ENCODE measurements at places on chromosomes 6 and 20.

DNA sequence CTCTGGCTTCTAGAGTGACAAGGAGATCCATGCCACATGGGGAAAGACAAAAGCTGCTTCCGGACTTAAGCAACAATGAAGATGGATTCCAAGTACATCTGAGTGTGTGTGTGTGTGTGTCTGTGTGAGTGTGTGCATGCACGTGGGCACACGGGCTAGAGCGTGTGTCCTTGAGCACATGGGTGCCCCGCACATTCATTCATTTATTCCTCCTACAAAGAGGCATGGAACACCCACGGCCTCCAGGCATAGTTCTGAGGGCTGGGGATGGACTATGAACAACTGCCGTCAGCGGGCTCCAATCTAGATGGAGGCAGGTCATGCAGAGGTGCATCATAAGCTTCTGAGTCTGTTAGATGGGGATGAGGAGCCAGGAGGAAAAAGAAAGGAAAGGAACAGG is 49.1 kb downstream of the GRM4 start:
- no peak for DNase-seq

GRCh38 chr6:52217761-52218160 is 26.5 kb downstream of the IL17F start:
- DNase-seq = no peak

- DNase-seq = no peak
Observed at GRCh38 chr6:105882121-105882803, 203.9 kb upstream of the PRDM1 start.

GRCh38 chr20:20808016-20808415 is 95.6 kb upstream of the RALGAPA2 start:
- no peak for DNase-seq

GRCh38 chr6:124203812-124204167 is 400.1 kb downstream of the NKAIN2 start:
- no peak for DNase-seq

DNA sequence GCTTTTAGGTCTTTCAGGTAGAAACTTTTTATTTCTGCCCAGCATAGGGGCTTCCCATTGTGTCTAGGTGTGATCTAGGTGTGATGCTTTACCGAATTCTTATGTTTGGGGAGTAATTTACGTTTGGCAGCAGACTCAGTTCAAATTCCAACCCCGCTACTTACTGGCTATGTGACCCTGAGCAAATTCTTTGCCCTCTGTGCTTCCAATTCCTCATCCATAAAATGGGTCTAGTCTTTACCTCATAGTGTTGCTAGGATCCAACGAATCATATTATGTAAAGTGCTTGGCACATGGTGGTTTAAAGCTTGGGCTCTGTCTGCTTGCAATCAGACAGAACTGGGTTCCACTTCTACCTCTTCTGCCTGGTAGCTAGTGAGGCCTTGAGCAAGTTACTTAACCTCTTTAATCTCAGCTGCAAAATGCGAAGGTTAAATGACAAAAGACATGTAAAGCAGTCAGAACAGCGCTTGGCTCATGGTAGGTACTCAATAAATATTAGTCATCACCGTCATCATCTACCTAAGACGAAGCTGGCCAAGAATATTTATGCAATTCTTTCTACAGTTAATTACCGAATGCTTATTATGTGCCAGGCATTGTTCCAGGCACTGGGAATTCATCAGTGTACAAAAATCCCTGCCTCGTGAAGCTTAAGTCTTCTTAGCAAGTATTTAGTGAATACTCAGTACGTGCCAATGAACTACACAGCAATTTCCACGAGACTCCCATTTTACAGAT is 1.0 kb downstream of the NSFL1C start:
- peak; percentile 28 for DNase-seq

DNA sequence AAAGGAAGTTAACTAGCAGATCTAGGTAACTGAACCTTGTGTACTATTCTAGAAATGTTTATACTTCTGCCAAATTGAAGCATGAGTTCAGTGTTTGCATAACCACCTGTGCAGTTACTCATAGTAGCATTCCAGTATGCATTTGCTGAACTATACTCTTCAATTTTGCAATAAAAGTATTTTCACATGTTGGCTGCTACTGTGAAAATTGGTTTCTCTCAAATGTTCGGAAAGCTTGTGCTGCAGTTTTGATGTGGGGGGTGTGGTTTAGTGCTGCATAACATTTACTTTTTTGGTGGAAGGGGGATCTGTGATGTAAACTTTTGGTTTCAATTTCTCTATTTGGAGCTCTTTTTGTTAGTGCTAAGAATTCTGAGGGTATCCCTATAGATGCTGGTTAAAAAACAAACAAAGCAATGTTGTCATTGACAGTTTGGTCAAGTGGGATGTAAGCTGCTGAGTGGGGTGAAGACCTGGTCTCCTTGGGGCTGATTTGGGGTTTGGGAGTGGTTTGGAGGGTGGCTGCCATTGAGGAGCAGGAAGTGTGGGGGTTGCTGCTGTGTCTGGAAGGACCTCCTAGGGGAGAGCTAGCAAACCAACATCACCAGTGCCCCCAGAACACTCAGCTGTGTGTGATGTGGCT is 87.8 kb downstream of the CARMIL1 start:
- DNase-seq = no peak

DNA sequence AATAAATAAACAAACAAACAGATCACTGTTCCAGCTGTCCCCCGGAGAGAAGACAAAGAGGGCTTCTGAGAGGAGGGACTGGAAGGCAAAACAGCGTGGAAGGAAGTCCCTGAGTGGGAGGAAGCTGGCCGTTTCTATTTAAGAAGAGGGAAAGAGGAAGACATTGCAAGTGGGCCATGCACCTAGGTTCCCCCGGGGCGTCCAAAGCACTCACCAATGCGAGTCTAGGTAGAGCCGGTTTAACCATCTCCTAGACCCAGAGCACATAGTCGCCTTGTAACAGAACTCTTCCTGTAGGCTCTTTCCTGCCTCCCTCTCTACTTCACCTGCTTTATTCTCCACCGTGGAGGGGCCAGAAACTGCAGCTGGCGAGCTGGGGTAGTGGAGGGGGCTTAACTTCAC is 158.4 kb downstream of the ZDHHC14 start:
- DNase-seq = no peak

DNA sequence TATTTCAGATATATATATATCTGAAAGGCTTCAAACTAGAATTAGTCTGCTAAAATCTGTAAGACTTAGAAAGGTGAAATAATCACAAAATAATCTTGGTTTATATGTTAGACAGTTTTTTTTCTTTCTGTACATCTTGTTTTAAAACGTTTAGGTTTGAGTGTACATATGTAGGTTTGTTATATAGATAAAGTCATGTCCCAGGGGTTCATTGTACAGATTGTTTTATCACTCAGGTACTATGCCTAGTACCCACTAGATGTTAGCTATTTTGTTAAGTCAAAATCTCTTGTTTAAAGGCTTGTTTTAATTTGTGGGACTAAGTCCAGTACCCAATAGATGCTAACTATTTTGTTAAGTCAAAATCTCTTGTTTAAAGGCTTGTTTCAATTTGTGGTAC is 1339.0 kb upstream of the CITED2 start:
- no peak for DNase-seq

DNA sequence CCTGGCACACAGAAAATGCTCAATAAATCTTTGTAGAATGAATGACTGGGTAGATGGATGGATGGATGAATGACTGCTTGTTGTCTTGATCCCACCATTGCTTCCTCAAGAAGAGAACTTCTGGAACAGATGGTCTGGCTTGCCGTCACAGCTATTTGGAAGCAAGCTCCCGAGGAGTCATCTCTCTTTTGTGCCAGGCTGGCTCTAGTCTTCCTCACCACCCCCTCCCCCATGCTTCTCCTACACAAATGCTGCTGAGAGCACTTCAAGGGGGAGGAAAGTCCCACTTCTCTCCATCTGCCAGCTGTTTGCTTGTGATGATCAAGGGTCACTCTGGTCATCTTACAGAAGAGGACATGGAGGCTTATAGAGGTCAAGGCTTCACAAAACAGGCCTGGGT is 11.6 kb upstream of the KCNG1 start:
- no peak for DNase-seq

DNA sequence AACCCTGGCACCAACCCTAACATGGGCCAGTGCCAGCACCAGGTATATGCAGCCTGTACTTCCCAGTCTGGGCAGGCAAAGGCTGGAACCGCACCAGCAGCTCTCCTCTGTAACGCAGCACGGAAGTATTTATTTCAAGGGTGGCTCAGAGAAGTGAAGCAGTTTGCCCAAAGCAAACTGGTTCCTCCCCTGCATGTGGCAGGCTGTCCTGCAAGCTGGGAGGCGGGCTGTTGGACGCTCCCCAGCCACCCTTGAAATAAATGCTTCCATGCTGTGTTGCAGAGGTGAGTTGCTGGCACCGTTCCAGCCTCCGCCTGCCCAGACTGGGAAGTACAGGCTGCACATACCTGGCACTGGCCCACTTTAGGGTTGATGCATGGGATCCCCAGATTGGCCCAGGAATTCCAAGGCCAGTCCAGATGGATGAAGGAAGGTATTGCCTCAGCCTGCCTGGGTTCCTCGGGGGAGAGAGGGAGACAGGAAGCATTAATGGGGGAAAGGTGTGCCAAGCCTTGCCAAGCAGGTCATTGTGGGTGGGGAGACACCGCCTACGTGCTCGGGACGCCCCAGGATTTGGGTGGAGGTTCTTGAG is 49.8 kb downstream of the PPARD start:
- no peak for DNase-seq

DNA sequence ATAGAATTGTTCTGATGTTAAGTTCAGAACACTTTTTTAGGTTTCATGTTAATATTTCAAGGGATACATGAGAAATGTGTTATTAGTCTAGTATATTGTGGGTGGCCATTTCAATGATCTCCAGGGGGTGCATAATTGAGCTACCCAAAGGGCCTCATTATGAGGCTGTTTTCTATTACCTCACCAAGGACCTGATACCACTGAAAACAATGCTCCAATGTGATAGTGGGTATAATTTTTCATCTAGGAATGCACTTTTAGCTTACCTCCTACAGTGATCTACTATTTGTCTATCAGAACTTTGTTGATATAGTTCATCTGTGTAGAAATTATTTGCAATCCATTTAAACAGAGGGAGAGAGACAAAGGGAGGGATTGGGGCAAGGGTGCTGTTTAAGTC is 106.8 kb upstream of the HS3ST5 start:
- DNase-seq = no peak

GRCh38 chr20:59411170-59411569 is 110.8 kb downstream of the EDN3 start:
- DNase-seq = no peak

- no peak for DNase-seq
Observed at GRCh38 chr20:32772046-32772445, 9.9 kb downstream of the DNMT3B start.

DNA sequence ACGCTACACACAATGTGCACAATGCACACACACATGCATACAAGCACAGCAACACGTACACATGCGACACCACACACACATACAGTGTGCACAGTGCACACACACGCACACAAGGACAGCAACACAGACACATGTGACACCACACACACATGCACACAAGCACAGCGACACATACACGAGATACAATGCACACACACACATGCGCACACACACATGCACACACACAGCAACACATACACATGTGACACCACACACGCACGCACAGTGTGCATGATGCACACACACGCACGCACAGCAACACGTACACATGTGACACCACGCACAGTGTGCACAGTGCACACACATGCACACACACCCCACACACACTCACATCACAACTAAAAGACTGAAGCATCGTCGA is 327.3 kb downstream of the THBS2 start:
- DNase-seq = no peak
